NCI-H748 treated with DMSO at 0.1 percent for 48 hours (cell line): ENCODE measurements at places on chromosomes 12 and 14.
A peak's percentile ranks its signal among the peaks of the same experiment; 100 is the strongest.

DNA sequence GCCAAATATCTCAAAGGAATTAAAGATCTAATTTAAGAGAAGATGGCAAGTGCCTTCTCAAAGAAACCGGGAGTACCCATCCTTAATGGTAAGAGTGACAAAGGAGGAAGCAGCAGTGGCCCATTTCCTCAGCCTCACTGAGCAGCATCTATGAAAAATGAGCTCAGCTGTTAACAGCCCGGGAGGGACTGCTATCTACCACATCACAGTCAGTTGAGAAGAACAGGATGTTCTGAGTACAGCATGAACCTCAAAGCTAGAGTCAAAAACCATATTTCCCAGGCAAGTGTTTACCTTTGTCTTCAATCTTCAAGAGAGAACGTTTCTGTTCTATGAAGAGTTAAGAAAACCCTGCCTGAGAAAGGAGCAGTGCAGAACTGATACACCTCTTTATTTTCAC lies 115.0 kb downstream of the BTG1 start:
- DNase-seq = no peak

DNA sequence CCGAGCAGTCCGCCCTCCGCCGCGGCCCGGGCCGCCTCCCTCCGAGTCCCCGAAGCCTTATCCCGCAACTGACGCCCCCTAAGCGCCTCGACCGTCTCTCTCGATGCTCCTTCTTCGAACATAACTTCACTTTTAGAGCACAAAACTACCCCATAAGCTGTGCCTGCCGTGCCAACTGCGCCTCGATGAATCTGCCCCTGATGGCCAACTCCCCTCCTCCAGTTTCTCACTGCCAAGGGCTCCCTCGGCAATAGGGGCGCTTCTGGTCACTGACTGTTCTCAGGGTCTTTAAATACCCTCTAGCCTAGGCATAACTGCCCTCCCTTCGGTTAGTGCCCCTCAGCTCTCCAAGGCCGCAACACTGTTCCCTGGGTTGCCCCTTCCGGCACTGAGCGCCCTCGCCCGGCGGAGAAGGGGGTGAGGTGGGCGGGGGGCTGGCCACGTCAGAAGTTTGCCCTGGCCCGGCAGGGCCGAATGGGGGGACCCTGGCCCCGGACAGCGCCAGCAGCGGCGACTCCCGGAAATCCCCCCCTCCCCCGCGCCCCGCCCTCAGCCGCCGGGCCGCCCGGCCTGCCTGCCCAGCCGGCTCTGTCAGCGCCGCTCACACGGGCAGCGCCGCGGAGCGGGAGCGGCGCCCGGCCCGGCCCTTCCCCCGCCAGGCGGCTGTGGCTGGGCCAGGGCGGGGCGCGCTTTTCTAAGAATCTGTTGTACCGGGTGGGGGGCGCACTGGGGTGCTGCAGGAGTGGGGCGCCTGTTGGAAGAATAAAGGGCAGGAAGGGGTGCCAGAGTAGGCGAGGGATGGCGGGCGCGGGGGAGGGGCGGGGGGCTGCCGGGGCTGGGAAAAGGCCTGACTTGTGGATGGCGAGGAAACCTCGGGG lies 10.6 kb downstream of the RARG start:
- DNase-seq = peak; percentile 37

DNA sequence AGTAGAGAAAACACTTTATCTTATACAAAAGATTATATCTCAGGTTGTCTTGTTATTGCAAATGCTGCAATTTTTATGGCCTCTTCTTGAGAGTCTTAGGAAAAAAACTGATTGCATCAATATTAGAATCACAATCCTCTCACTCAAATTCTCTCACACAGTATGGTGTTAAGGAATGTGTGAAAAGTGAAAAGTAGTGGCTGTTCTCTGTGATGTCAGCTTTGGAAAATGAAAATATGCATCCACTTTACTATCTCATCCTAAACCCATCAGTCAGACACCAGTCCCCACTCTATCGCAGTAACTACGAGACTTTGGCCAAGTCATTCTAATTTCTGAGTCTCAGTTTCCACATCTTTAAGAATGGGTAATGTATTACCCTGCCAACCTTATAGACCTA lies 32.6 kb upstream of the NTF3 start:
- no peak for DNase-seq

DNA sequence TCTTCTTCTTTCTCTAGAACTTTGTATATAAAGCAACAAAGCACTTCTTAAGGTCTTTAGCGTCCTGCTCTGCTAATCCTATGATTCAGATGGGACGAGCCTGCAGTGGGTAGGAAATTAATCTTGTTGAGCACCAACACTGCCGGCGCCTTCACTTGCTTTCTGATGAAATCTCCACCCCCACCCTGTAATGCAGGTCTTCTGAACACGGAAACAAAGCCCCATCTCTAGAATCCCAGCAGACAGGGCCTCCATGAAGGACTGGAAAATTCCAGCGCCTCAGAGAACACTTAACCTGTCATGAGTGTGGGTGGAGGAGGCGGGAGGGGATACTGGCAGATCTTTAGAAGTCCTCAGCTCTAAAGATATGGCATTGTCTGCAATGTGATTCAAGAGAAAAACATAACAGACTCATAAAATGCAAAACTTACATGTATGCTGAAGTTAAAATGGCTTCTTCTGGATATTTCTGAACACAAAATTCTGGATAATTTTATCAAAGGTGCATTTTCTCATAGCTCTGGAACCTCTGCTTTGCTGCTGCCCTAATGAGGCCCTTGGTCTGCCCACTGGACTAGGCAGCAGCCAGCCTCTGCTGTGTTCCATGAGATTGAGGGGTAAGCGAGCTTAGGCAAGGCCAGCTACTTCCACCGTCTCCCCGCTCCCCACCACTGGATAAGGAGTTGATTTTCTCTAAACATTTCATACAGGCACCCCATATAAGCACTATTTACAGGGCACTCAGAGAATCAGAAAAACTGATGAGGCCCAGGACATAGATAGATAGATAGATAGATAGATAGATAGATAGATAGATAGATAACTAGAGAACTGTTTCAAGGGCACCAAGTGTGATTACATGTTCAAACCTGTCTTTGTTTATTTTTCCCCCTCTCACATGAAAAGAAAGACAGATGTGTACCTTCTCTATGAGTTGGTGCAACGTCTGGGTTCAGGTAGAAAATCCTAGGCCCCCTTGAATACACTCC lies 43.1 kb downstream of the ZFP36L1 start:
- no peak for DNase-seq

DNA sequence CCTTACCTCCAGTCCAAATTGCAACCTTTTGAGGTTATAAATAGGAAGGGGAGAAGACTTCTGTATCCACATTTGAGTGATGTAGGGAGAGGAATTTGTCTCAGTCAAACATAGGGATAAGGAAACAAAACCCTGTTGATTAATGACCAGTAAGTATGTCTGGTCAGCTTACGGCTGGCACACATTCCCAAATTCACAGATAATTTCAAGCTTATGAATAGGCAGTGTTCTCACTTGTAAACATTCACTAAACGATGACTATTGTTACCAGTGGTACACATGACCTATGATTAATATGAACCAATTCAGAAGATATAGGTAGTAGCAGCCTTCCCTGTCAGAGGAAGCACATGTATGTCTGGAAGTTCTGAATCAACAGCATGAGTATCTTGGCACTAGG lies 33.0 kb upstream of the SLC5A8 start:
- DNase-seq = no peak

DNA sequence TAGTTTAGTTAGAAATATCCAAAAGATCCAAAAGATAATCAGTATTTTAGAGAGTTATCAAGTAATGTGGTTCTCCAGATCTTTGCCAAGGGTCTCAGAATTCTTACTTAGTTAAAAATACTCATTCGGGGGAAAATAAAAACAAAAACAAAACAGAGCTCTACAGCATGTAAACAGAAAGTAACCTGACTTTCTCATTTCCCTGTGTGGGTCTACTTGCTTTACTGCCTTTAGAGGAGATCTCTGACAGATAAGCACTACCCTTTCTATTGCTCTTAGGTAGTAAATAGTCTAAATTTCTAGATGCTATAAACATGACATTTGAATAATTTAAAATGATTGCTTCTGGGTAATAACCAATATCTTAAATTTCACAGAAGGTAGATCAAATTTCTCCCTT lies 371.8 kb downstream of the RPL10L start:
- DNase-seq = no peak

GRCh38 chr12:124027753-124028554 lies 54.9 kb downstream of the ZNF664 start:
- no peak for DNase-seq

- no peak for DNase-seq
Observed at GRCh38 chr12:101173197-101173749, 36.8 kb downstream of the SLC5A8 start.

GRCh38 chr12:104133866-104134265 lies 4.1 kb downstream of the NFYB start:
- no peak for DNase-seq

- DNase-seq = no peak
Observed at GRCh38 chr12:12436831-12437345, 80.0 kb downstream of the BORCS5 start.

DNA sequence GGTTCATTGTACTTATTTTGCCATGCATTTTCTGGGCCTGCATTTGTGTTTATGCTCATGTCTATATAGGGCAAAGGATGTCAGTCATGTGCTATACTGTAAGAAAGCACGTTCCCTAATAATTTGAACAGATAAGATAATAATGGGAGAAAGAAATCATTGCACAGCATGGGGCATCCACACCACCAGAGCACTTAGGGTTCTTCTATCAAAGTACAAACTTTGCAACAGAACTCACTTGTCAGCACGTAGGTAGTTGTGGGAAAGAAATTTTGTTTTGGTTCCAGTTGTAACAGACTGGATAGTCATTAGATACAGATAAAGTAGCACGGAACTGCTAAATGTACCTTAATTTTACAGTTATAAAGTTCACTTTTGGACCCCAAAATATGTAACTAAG lies 10.1 kb downstream of the PPP1CC start:
- DNase-seq = no peak

- DNase-seq = no peak
Observed at GRCh38 chr12:96046543-96047228, 11.3 kb upstream of the LTA4H start.

- no peak for DNase-seq
Observed at GRCh38 chr14:102487204-102487577, 22.4 kb downstream of the ANKRD9 start.

DNA sequence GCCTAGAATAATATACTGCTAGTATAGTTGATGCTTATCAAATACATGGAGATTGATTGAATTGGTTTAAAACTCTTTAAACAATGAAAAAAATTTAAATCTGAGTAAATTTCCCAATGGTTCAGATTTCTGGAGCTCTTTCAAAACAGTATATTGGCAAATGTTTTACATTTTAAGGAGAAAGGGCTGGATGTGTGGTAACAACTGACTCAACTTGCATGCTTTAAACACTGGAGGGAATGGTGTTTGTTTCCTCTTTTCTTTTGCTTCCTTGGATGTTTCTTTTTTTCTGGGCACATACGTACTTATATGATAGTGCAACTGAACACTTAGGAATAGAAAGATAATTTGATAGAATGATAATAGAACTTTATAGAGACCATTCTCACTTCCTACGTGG lies 73.8 kb upstream of the RFX4 start:
- DNase-seq = no peak

DNA sequence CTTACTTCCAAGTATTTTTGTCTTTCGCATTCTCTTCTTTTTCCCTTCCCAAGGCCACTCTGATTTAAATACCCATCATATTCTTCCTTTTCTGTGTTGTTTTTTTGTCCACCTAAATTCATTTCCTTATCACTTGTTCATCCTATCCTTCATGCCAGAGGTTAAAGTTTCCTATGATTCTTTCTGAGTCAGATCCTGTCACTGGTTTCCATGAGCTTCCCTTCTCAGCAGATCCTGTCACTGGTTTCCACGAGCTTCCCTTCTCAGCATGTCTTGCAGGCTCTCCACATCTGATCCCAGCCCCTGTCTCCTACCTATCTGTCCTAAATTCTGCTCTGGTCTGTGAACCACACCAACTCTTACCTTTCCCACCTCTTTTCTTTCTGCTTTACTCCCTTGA lies 311.8 kb upstream of the RGS6 start:
- DNase-seq = no peak

GRCh38 chr12:82898441-82898840 lies 211.7 kb downstream of the TMTC2 start:
- no peak for DNase-seq

- no peak for DNase-seq
Observed at GRCh38 chr12:69932154-69932553, 107.1 kb downstream of the MYRFL start.

GRCh38 chr14:26841326-26841725 lies 243.5 kb upstream of the NOVA1 start:
- DNase-seq = no peak

GRCh38 chr12:126772171-126772864 lies 1494.7 kb upstream of the TMEM132C start:
- peak; percentile 36 for DNase-seq

- DNase-seq = no peak
Observed at GRCh38 chr12:5247144-5247543, 184.8 kb upstream of the NTF3 start.

- no peak for DNase-seq
Observed at GRCh38 chr12:109448707-109449390, 28.3 kb downstream of the KCTD10 start.

DNA sequence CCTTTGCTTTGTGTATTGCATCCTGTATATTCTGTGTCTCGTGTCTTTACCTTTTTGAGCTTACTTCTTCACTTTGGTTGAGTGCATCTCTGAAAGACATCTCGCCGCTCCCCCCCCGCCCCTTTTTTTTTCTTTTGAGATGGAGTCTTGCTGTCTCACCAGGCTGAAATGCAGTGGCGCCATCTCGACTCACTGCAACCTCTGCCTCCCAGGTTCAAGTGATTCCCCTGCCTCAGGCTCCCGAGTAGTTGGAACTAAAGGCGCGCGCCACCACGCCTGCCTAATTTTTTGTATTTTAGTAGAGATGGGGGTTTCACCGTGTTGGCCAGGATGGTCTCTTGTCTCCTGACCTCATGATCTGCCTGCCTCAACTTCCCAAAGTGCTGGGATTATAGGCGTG lies 49.9 kb downstream of the DIP2B start:
- no peak for DNase-seq

DNA sequence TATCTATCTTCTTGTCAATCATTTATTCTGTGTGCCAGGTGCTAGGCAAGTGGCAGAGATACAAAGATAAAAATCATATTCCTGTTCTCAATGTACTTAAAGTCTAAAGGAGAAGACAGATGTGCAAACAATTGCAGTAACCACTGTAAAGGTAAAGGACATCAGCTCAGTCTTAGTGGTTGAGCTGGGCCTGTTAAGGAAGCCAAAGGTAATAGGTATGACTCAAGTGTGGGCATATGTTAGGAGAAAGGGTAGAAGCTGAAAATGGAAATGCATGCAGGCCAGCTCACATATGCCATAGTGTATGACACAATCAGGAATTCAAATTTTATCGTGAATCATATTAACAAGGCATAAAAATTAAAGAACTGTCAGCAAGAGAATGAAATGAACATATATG lies 49.8 kb downstream of the FAR2 start:
- DNase-seq = no peak

- DNase-seq = no peak
Observed at GRCh38 chr14:90412058-90412457, 15.2 kb downstream of the CALM1 start.

DNA sequence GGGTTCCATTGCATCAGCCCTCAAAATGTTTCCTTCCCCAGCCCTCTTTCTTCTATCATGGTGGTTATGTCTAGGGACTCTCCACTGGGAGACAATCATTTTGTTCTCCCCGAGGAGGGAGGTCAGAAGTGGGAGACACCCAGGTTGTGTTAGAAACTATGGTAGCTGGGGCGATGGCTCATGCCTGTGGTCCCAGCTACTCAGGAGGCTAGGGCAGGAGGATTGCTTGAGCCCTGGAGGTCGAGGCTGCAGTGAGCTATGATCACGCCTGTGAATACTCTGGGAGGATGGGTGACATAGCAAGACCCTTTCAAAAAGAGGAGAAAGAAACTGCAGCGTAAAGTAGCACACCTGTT lies 13.0 kb upstream of the LRRC23 start:
- no peak for DNase-seq
